Stimulated activated CD4-positive, alpha-beta T cell treated with anti-CD3 and anti-CD28 coated beads, TNF-alpha, amount 100 ng/mL, for 48 hours (primary cell): ENCODE measurements at places on chromosomes 5 and 9.

DNA sequence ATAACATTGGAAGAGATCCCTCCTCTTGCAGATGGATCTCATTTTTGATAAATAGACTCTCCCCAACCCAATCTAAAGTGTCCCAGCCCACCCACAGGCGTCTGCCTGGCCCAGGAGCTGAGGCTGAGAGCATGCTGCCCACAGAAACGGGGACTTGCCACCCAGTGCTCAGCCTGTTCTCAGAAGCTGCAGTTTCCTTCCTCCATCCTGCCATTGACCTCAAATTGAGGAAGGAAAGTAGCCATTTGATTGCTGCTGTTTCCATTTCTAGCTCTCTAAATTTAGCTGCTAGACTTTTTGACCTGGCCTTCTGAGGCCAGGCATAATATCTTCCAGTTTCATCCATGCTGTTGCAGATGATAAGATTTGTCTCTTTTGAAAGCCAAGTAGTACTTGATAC is 31.1 kb upstream of the FRMD3 start:
- no peak for DNase-seq

- no peak for DNase-seq
Measured at GRCh38 chr9:133461975-133462374, 2.2 kb downstream of the CACFD1 start.

GRCh38 chr9:110029956-110030480 is 177.9 kb downstream of the C9orf152 start:
- no peak for DNase-seq

- no peak for DNase-seq
Measured at GRCh38 chr5:59062986-59063683, 480.3 kb downstream of the RAB3C start.

GRCh38 chr5:107821288-107821687 is 150.6 kb upstream of the EFNA5 start:
- DNase-seq: no peak

DNA sequence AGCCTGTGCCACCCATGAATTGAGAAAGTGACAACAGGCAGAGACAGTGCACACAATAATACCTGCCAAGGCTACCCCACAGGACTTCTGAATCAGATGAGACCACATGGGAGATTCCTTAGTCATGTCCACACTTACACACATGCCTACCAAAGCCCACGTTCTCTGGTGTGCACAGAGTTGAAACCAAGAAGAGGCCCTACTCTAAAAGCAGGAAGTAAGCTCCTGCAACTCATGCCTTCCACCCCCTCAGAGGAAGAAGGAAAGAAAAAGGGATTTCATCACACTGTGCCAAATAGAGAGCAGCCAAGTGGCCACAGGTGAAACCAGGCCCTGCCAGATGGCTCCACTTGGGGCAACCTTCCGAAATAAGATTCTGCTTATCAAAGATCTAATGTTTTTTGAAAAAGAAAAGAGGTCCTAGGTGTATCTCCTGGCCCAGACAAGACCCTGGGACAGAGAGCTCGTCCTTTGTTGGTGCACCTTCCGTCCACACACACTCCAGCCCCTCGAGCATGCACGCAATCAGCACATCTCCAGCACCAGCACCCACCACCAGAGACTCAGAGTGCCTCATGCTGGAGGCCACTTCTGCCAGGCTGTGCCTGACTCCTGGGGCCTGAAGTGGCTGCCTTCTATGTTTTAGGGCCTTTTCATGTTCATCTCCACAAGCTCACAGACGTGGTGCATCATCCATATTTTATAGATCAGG is 114.6 kb upstream of the SPOCK1 start:
- DNase-seq: no peak

- DNase-seq: no peak
Measured at GRCh38 chr9:129141066-129142041, 30.1 kb downstream of the PTPA start.

DNA sequence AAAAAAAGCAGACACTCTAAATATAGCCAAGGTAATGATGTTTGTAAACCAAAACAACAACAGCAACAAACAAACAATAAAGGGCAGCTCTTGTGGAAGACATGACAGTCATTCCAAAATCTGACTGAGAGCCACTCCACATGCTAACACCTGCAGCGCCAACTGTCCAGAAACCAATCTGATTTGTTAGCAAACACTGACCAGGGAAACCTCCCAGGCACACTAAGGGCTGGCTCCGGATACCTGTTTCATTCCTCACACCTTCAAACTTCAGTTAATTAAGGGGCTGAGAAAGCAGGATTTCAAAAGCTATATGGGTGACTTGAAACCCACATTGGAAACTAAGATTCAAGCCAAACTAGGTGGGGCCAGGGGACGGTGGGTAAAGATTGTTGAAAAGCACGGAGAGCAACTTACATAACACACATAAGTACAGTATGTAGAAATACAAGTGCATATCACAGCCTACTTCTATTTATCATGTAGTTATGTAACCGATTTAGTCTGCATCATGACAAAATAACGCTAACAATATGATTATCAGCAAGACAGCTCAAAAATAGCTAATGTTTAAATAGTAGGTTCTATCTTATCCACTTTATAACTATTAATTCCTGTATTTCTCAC is 203.6 kb downstream of the SEMA5A start:
- DNase-seq: no peak

- no peak for DNase-seq
Measured at GRCh38 chr5:179908528-179908927, 831 bp upstream of the TBC1D9B start.

DNA sequence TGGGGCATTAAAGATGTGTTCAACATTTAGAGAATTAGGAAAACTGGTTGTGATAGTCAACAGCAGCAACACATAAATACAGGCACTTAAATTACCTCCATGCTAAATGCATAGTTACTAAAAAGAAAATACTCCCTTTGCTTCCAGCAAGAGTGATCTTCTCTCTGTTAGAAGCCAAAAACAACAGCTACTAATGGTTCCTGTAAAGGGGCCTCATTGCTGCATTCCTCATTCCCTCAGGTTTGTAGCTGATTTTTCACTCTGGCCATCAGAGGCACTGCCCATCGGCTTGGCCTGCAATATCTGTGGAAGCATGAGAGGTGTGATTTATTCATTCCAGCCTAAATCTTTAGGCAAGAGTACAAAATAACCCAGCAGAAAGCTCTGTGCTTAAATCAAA is 466.0 kb upstream of the ADAMTS16 start:
- DNase-seq: no peak

- no peak for DNase-seq
Measured at GRCh38 chr5:12896086-12896485, 991.8 kb upstream of the CTNND2 start.
